ENCODE measurements at places on chromosomes 12 and 14.

DNA sequence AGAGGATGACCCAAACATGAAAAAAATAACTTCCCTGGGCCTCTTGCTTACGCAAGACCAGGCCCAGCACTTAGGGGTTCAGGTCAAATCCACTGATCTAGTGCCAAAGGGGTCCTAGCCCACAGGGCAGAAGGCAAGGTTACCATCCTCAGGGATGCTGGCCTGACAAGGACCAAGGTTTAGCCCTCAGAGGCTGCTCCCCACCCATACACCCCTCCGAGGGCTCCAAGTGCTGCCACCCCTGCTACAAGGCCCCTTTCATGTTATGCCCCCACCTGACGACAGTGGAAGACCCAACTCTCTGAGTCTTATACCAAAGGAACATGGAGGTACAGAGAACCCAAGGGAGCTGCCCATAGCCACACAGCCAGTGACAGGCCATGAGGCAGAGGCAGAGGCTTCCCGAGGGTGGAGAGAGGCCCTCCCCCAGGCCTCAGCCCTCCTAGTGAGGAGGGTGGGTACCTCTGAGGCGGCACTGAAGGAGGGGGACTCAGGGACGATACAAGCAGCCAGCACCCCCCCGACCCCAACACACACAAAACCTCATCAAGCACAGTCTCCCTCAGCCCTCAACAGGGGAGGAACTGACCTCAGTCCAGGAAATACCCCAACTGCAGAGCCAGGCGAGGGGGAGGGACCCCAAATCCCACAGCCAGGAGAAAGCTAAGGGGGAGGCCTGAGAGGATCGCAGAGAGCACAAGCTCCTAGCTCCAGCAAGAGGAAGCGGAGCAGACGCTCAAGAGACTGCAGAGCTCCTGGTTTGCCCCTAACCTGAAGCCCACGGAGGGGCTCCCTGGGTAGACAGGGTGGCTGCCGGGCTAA is 37.0 kb downstream of the ANAPC7 start:
- no peak for DNase-seq

DNA sequence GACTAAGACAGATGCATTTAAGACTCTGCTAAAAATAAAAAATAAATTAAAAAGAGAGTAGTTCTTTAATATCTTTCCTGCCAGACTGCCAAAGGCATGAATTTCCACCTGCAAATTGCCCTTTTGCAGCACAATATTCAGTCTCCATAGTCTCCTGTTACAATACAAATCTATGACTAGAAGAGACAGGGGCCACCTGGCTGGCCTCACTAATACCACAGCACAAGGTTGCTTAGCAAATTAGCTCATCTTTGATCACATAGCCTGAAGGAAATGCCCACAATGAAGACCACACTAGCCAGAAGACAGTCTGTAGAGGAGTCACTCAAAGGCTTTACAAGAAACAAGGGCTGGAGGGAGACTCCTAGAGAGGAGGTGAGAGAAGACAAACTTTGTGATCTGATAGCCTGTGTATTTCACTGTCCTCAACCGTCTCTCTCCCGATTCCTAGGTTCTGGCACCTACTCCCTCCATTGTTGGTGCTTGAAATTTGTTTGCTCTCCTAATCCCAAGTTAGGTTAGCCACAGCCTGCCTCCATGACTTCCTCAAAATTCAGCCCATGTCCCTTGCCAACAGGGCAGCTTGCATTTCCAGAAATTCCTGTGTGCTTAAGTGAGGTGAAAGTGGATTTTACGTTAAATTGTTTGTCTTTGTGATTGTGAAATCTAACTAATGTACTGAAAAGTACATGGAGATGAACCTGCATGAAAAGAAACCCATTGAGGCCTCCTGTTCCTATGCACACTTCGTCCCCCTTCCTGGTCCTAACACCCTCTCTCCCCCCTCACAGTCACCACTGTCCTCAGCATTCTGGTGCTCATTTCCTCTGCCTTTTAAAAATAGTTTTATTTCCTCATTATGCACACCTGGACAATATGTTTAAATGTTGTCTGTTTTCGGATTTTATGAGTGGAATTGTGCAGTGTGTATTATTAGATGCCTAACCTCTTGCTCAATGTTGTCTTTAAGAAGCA is 88.7 kb upstream of the PLXNC1 start:
- DNase-seq = no peak

- DNase-seq = no peak
Measured at GRCh38 chr12:70154087-70154638, 89.1 kb upstream of the CNOT2 start.

DNA sequence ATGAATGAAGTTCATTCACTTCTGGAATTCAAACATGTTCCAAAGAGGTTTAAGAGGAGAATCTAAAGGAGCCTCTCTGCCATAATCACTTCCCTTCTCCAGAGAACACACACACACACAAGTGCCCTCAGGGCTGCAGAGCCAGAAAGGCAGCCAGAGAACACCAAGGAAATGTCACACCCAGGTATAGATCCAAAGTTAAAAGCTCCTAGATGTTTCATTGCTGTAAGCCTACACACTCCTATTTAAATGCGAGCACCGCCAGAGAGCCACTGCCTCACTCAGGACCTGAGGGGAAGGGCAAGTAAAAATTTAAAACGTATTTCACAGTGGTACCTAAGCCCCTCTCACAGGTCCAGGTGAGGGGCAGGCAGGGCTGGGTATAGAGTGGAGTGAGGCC is 82.4 kb downstream of the TTC9 start:
- no peak for DNase-seq

DNA sequence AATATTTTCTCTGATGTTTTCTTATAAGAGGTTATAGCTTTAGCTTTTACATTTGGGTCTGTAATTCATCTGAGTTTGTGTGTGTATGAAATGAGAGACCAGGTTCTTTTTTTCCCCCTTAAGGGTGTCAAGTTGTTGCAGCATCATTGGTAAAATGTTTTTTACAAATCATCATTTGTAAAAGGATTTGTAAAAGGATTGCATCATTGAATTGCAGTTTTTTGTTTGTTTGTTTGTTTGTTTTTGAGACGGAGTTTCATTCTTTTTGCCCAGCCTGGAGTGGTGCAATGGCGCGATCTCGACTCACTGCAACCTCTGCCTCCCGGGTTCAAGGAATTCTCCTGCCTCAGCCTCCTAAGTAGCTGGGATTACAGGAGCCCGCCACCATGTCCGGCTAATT is 31.1 kb downstream of the MAPKAPK5 start:
- no peak for DNase-seq

DNA sequence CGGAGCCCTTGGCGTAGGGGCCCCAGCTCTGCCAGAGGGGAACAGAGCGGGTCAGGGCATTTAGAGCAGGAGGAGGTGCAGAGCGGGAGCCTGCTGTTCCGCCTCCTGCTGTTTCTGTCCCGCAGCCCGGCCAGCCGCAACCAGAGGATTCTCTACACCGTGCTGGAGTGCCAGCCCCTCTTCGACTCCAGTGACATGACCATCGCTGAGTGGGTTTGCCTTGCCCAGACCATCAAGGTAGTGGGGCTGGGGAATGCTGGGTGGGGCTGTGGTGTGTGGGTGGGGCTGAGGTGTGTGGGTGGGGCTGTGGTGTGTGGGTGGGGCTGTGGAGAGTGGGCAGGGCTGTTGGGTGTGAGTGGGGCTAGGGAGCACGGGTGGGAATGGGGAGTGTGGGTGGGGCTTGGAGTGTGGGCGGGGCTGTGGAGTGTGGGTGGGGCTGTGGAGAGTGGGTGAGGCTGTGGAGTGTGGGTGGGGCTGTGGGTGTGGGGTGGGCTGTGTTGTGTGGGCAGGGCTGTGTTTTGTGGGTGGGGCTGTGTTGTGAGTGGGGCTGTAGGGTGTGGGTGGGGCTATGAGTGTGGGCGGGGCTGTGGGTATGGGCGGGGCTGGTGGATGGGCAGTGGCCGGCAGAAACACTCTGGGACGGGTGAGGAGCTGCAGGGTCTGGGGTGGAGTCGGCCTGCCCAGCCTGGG is 8.0 kb downstream of the ASPG start:
- DNase-seq = peak; percentile 67

DNA sequence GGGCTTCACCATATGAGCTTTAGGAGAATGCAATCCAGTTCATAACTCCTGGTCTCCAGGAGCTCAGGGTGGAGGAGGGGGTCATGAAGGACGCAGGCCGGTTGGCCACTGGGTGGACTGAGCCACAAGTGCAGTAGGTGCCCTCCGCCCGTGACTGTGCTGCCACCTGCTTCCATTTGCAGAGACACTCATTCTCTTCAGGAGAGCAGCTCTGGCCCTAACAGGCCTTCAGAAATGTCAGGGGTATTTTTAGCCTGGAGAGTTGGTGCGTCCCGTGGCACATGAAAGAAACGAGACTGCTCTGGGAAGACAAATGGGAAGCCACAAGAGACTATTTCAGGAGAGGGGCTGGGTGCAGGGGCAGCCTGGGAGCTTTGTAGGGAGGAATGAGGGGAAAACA is 74.6 kb upstream of the MYL2 start:
- DNase-seq = peak; percentile 51

DNA sequence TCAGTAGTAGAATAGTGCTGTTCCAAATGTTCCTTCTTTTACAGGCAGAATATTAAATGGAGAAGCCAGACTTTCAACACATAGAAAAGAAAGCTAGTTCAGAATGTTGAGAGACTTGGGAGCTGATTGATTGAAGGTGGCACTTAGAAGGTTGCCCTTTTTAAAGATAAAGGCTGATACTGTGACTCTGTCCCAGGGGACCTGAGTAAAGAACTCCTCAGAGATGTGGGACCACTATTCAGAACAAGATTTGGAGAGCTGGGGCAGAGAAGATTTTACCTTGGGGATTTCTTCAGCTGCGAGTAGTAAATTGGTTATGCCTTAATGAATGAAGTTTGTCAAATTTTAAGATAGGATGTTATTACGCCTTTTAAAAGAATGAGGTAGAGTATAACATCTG is 21.4 kb upstream of the BTG1 start:
- DNase-seq = no peak

Data from right cardiac atrium (tissue), 5 donors.